Fibroblast of skin of abdomen (primary cell): ENCODE measurements at places on chromosomes 5 and 9.

DNA sequence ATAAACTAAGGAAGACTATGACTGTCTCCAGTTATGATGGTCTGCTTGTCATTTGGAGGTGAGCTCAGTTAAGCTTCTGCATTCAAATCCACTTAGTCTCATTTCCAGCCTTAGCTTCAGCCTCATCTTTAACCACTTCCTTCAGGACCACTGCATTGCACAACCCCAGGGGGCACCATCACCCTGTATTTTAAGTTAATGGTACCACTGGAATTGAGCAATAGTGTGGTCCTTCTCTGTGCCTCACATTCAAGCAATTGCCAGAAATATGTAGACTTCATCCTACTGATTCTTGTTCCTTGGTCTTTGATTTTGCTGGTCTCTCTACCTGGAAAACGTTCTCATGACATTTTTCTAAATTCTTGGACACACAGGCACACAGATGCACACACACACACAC is 131.5 kb upstream of the PTPN3 start:
- no peak for DNase-seq

DNA sequence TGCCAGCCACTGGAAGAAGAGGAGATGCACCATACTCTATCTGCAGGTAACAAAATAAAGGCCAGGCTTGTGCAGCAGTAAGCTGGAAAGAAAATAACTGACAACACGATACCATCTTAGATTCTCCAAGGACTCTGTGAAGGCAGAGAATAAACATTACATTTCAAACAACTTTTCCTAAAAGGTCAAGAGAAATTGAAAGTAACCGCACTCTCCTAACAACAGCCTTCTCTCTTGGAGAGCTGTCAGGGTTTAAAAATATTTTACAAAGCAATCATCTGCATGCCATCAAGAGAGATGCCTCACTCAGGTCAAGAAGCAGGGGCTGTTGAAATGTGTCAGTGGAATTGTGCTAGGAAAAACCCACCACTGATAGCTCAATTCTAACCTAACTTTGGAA is 13.5 kb upstream of the TTLL11 start:
- DNase-seq, result no peak

DNA sequence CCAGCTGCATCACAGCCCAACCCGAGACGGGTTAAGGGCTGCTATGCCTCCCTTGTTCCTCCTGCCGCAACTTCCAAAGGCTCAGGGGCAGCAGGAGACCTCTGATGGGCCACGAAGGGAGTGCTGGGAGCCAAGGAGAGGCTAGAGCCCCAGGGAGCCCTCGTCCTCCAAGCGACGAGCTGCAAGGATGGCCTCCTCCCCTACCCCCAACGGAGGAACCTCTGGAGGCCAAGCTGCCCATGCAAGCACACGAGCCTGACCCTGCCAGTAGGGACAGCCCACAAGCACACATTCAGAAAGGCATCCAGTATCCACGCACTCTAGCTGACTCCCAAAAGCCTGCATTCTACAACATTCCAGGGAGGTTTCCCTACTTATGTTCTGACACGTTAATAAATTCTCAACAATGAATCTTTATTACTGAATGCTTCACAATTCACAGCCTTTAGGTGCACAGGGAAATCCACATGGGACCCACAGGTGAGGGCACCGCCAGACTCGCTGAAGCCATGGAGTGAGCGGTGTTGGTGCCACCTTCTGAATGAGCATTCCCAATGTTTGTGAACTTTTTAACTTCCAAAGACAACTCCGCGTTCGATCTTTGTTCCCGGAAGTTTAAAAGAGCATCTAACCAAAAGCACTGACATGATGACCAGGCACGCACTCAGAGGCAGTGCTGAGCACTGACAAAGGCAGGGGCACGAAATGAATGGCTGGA is 28.7 kb downstream of the IPPK start:
- no peak for DNase-seq

DNA sequence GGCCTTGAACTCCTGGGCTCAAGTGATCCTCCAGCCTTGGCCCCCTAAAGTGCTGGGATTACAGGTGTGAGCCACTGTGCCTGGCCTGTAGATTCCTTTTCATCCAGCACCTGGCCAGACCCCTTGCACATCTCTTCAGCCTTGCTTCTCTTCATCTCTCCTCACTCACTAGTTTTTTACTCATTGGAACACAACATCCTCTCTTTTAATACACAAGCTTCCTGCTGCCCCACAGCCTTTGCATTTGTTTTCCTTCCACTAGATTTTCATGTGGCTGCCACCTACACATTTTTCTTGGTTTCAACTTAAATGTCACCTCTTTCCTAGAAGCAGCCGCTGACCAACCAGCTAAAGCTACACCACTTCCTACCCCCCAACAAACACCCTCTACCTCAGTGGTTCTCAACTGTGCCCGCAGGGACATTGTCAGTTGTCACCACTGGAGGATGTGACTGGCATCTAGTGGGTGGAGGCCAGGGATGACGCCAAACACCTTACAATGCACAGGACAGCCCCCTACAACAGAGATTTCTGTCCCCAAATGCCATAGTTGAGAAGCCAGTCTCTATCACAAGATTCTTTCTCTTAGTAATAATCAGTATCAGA is 33.7 kb downstream of the HAVCR1 start:
- DNase-seq, result no peak

DNA sequence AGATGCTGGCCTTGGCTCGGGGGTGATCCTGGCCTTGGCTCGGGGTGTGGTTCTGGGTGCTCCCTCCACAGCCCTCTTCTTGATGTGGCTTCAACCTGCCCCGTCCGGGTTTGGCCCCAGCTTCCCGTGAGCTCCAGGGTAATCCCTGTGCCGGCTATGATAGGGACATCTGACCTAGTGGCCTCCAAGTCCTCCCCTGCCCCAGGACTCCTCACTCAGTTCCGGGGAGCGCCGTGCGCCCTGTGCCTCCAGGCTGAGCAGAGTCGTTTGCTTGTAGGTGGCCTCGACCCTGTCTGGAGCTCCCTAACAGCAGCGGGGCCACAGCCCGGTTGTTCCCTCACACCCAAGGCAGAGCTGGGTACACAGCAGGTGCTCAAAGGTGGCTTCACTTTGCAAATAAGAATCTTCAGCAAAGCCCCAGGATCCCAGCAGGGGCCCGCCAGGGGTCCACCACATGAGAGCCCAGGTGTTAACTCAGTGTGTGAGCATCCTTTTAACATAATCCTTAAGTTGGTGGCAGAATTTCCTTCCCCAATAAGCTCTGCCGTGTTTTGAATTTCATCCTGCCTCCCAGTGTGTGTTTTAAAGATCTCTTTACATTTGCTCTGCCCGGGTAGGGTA is 32.3 kb upstream of the CEP72 start:
- no peak for DNase-seq
